Osteocyte (in vitro differentiated cells): ENCODE measurements at places on chromosomes 13 and 19. TPM values are rescaled to one million over a fixed set of nuclear protein-coding genes. Genes with fewer than 3 reads are reported as not detected.

ZNF763 gene
- 2.1 and 4.3 TPM in 2 replicates for total RNA-seq

GARIN5A gene
- 1.8 and 2.0 TPM in 2 replicates for total RNA-seq

FARP1 gene
- 347 and 357 TPM in 2 replicates for total RNA-seq

KLHL1 gene
- not detected in 2 replicates for total RNA-seq

MADCAM1 gene
- total RNA-seq = 1.1 and 1.3 TPM in 2 replicates

LHB gene
- not detected in 2 replicates for total RNA-seq

PLPPR3 gene
- total RNA-seq = 18.2 and 19.4 TPM in 2 replicates

GAPDHS gene
- total RNA-seq = not detected in 2 replicates

KLF5 gene
- total RNA-seq = 2.1 and 2.6 TPM in 2 replicates

- DNase-seq = no peak
Measured at GRCh38 chr13:76754414-76754813, 131.8 kb downstream of the KCTD12 start.

DNA sequence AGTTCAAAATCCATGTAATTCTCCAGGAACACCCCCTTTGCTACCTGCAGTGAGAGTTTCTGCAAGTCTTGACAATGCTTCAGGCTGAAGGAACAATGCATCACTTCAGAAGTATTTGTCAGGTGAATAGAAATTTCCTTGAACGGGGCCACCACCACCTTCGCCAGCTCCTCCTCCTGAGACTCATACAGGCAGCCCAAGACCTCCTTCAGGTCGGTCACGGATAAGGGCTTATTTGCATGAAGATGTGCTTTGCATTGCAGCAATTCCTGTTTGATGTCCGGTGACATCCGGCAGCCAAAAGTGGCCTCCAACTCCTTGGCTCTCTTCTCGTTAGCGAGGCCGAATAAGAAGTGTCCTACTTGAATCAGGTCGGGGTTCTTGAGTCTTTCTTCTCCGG is 8.4 kb downstream of the NLRP7 start:
- no peak for DNase-seq

DNA sequence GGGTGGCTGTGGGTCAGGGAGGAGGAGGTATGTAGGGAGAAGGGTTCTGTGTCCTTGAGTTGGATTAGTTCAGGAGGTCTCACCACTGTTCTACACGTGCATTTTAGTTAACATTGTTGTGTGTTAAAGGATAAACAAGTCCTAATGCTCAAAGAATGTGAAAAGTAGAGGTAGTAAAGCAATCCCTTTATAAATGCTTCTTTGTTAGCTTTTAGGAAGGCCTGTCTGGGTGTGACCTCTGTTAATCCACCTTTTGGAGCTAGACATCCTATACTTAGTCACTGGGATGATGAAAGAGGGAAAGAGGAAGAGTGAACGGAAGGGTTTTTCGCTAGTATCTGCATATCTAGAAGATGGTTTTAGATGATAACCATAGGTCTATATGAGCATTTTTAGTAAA is 42.2 kb upstream of the FLT1 start:
- DNase-seq = no peak

GRCh38 chr19:1680976-1681375 is 28.6 kb upstream of the TCF3 start:
- no peak for DNase-seq

DNA sequence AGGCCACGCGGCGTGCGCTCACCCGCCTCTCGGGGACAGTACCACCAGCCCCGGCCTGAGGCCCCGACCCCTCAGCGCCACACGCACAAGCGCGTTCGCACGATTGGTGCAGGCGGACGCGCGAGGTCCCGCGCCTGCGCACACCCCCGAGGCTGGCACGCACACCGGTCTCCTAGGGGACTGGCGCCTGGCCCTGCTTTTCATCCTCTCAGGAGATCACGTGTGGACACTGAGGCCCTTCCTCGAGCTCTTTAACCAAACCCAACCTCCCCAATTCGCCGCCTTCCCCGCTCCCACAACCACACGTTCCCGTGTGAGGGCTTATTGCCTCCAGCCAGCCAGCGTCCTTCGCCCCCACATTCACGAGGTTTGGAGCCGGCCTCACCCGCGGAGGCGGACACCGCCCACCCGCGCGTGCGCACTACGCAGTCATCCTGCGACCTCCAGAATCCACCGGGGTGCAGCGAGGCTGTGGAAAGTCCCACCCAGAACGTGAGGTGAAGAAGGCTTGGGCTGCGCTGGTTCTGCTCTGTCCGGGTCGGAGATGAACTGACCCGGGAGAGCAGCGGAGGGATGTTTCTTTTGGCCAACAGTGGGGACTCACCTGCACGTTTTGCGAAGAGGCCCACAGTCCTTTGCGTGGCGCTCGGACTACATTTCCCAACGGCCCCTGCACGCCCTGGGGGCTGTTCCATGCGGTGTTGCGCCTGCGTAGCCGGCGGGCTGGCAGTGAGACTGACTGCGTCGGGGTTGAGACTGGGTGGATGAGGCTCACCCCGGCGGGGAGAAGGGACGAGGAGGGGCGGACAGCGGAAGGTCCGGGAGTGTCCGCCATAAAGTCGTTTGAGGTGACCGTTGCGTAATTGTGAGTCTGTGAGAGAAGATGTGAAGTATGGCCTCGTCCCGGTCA is 539 bp upstream of the ZNF667 start:
- no peak for DNase-seq

GRCh38 chr13:97726664-97727280 is 226.7 kb upstream of the IPO5 start:
- DNase-seq = no peak

DNA sequence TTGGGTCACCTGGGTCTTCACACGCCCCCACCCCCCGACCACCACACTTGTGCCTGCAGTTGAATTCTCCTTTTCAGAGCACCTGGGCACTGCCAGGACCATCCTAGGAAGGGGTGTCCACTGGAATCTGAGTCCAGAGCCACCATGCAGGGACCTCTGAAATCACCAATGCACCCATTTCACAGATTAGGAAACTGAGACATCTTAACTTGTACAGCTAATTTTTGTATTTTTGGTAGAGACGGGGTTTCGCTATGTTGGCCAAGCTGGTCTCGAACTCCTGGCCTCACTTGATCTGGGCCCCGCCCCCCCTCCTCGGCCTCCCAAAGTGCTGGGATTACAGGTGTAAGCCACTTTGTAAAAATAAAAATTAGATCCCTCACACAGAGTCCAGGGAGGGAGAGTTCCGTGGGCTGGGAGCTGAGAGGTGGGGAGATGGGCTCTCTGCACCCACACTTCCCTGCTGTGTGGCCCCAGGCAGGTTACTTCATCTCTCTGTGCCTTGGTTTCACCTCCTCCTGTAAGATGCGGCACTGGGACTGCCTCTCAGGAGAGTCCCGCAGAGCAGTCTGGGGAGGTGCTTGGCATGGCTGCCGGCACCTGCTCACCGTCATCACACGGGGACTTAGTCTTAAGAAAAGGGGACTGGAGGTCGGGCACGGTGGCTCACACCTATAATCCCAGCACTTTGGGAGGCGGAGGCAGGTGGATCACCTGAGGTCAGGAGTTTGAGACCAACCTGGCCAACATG is 45.9 kb upstream of the C19orf12 start:
- no peak for DNase-seq

DNA sequence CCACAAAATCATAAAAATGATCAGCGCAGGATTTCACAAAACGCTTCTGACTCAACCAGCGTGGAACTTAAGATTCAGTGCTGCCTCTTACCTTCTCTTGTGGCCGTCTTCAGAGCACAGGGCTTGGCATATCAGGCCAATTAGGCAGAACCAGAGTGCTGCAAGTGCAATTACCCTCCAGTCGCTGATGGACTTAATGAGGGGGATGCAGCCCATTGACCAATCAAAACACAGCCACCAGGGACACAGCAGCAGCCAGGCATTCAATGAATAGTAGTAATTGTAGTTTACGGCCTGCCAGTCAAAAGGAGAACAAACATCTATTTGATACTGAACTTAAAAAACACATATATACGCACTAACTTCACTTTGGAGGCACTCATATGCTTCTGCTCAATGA is 38.2 kb downstream of the TMTC4 start:
- DNase-seq = no peak

DNA sequence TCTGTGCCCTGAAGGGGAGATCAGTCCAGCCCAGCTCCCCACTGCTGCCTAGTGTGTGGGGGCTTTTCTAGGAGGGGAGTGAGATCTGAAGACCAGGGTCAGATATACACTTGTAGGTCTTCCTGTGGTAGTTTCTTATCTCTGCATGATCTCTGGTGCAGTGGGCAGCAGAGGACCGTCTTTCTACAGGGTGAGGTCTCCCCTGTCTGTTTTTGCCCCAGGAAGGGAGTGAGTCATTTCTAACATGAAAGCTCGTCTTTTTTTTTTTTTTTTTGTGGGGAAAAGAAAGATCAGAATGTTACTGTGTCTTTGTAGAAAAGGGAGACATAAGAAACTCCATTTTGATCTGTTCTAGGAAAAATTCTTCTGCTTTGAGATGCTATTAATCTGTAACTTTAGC is 8.8 kb upstream of the ZNF808 start:
- no peak for DNase-seq

- no peak for DNase-seq
Measured at GRCh38 chr19:13102416-13102665, 317 bp downstream of the LYL1 start.

DNA sequence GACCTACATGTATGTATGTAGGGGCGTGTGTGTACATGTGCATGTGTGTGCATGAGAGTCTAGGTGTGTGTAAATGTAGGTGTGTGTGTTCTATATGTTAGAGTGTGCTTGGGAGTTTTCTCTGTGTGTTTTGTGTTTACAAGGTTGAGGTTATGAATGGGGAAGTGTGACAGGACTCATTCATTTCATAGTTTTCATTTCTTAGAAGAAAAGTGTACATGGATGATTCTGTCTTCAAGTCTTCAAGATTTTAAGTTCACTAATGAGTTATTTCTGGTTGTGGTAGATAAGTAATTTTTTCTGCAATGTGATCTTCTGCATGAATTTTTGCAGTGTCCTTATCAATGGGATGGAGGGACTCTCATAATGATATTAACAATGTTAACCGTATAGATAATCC is 118.2 kb upstream of the SLC10A2 start:
- DNase-seq = no peak

DNA sequence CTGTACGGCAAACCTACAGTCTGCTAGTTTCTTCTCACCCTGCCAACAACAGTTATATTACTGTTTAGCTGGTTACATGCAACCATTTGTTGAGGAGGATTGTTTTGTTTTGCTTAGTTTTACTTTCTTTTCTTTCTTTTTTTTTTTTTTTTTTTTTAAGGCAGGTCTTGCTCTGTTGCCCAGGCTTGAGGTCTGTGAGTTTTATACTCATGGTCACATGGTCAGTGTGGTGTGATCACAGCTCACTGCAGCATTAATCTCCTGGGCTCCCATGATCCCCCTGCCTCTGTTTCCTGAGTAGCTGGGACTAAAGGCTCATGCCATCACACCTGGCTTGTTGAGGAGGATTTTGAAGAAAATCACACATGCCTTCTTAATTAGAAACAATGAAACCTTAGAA is 505.6 kb downstream of the GPC5 start:
- no peak for DNase-seq

GRCh38 chr19:8192221-8192820 is 16.8 kb upstream of the CERS4 start:
- DNase-seq = no peak

DNA sequence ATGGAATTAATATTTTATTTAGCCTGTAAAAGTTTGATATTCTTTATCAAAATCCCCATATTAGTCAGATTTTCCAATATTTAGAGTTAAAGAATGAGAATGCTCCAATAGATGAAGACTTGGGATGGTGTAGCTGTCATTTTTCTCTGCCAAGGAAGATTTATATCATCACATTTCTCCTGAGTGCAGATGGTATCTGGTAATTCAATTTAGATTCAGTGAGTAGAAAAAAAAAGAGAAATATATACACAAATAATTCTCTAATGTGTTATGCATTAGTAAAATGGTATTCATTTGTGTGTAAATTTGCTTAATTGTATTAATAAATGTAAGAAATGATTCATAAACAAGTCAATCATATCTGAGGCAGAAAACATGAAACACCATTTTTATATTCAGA is 1508.7 kb upstream of the PCDH20 start:
- no peak for DNase-seq

DNA sequence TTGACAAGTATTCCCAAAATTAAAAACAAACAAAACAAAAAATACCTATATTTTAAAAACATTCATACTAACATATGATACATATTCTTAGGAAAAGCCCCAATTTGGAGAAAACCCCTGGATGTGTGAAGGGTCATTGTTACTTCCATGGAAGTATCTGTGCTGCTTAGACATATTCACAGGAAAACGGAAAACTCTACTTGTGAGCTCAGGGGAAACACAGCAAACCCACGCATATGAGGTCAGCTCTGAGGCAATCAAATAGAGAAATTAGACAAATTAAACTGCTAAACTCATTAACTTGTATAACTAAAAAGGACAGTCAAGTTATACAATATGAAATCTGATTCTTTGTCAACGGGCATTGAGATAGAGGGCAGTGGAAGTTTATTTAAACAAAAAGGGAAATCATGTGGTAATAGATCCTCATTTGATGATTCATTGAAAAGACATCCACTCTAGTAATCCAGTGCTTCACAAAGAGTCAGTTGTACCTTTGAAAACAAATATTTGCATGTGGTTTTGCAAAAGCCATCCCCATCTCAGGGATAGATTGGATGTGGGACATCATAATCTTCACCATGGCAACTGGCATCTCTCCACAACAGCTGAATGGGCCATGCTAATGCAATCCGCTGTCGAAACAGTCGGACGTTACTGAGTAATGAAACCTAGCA is 423.4 kb downstream of the ITGBL1 start:
- DNase-seq = no peak

DNA sequence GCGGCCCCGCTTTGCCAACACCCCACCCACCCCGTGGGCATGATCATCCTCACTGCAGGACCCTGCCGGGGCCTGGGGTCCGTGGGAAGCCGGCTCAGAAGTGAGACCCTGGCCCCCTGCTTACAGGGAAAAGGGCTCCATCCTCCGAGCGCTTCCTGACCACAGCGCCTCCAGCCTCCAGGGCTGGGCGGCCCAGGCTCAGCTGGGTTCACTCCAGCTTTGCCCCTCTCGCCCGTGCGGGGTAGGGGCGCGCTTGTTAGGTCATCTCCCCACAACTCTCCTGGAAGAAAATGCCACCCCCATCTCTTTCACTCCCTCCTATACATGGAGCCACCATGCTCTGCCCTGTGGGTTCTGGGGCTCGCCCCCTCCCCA is 6.6 kb upstream of the C1QTNF9B start:
- no peak for DNase-seq

- DNase-seq = no peak
Measured at GRCh38 chr19:10760273-10760944, 42.5 kb downstream of the DNM2 start.

DNA sequence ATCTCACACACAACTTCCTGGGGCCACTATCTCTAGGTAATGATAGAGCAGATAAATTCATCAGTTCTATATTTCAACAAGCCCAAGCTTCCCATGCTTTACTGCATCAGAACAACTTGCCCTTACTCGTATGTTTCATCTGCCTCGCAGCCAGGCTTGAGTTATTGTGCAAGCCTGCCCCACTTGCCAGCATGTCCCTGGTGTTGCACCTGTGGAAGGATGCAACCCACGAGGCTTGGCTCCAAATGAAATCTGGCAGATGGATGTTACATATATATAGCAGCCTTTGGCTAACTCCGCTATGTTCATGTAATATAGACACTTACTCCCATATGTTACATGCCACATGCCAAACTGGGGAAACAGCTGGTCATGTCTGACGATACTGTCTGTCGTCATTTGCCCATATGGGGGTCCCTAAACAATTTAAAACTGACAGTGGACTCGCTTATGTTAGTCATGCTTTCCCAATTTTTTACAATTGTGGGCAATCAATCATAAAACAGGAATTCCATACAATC is 6.2 kb downstream of the ERVK3-1 start:
- no peak for DNase-seq
